ENCODE measurements at places on chromosomes 1 and 21.

DNA sequence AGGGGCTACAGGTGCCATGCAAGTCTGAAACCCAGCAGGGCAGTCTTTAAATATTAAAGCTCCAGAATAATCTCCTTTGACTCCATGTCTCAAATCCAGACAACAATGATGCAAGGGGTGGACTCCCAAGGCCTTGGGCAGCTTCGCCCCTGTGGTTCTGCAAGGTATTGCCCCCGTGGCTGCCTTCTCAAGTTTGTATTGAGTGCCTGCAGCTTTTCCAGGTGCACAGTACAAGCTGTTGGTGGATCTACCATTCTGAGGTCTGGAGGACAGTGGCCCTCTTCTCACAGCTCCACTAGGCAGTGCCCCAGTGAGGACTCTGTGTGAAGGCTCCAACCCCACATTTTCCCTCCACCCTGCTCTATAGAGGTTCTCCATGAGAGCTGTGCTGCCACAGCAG lies 3.7 kb upstream of the MROH9 start:
- no peak for DNase-seq

DNA sequence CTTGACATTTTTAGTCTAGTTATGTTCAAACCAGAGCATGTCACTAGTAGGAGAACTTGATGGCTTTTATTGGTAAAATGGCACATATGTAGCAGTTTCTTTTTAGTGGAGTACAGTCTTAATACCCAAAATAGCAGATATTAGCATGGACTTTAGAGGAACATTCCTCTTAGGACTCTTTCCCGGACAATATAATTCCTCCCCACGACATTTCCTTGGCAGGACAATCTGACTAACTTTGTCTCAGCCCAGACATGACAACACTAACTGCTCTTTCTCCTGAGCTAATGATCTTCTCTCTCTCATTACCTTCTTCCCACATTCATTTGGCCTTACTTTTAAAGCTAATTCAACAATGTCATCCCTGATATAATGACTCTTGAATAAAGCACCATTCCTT lies 62.5 kb downstream of the ADAMTS1 start:
- DNase-seq, result no peak

GRCh38 chr21:27570306-27570868 lies 603.5 kb upstream of the ADAMTS5 start:
- DNase-seq, result no peak

DNA sequence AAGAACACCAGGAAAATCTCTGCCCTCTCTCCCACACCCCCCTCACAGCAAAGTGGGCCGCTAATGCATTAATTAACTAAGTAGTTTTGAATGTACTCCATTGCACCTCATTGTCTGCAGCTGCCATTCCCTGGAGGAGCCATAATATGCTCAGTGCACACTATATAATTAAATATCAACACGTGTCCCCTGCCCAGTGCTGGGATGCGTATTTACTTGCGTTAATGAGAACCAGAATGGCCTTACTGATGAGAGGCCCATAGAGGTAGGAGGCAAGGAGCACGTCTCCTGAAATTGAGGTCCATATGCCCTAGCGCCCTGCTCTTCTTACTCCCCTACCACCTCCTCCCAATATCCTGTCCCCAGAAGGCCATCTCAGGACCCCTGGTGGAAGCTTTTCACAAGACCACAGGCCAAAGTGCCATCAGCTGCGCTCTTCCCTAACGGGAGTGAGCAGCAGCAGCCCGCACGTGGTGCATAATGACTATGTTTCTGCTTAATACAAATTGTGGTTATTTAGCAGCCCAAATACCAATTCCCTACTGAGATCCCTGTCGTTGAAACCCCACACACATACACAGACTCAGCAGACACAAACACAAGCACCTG lies 76.8 kb downstream of the PLXNA2 start:
- DNase-seq, result no peak

DNA sequence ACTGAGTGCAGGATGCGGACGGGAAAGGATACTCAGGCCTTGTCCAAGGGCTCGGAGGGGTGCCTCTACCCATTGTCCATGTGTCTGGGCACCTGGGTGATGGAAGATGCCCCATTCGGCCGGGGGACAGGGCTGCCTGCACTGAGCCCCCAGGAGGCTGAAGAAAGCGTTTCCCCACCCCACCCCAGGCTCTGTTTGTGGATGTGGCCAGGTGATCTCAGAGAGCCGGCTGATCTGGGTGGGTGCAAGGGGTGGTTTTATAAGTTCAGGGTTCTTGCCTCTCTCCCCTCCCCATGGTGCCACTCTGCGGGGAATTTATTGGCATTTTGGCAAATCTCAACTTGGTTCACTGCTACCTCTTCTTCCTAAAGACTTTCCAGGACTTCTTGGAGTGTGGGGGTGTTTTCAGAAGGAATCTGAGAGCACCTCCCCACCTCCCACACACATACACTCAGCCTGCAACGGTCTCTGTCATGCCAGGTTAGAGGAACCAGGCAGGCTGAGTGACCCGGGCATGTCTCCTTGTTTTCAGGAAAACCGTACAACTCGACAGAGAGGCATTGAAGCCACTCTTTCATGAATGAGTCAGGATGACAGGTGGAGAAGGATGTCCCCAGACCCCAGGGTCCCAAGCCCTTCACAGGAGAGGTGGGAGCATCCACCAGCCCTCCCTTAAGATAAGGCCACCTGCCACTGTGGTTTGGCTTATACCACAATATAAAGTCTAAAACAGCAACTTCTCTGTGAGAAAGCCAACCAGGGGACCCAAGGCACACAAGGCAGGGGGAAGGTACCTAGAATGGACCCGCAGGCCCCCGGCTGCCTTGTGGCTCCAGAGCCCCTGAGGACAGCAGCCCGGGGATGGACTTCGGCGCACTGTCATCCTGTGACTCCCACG lies 174.9 kb downstream of the ETS2 start:
- DNase-seq, result no peak

DNA sequence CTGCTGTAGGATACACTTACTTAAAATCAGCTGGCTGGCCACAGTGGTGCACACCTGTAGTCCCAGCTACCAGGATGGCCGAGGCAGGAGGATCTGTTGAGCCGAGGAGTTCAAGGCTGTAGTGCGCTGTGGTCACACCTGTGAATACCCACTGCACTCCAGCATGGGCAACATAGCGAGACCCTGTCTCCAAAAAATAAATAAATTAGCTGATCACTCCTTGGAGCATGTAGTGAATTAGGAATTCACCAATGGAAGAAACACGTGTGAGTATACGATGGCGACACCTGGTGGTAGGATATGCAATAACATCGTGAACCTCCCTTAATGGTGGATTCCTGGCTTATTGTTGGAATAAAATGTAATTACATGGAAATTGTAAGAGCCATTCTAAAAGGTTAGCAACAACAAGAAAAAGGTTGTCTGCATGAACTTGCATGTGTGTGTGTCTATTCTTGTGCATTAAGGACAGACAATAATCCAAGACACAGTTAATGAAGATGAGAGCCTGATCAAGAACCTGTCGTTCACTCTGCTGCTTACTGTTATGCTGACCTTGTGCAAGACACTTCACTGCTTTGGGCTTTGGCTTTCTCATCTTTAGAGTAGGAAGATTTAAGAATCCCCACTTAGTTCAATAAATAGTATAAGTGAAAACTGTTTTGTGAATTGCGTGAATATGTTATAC lies 38.6 kb upstream of the COX20 start:
- DNase-seq, result peak; percentile 46

DNA sequence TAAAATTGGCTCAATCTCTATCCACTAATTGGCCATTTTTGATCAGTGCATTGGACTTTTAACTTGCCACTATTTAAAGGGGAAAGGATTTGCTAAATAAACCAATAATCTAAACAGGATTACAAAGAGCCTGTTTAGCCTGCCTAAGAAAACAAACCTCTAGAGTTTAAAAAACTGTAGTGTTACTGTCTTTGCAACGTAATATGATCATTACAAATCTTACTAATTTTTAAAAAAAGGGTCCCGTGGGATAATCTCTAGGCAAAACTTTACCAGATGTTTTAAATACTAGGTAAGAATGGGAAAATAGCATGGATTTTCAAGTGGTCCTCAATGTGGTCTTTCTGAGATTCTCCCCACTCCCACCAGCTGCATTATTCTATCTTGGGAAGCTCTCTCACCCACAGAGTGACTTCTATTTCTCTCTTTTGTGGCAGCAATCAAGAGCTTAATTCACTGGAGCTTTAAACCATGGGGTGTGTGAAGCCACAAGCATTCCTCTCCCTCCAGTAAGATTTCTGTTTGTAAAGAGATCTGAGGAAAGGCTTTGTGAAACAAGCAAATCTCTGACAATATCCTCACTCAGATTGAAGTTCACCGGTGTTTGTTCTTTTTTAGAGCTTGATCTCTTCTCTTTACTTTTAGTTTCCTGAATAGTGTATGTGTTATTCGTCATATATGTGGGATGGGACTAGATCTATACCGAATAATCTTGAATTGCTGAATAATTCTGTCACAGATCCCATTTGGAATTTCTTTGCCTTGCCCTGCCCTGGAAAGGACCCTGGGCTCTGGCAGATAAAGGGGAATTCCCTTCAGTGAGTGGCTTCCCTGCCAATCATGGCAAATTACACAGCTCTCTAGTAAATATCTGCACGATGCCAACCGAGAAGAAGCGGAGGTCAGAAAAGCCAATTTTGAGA lies 132.2 kb downstream of the TLR5 start:
- no peak for DNase-seq

GRCh38 chr21:44477131-44477530 lies 21.8 kb downstream of the LRRC3 start:
- DNase-seq, result no peak

GRCh38 chr1:221575605-221576004 lies 166.3 kb downstream of the DUSP10 start:
- DNase-seq, result no peak

DNA sequence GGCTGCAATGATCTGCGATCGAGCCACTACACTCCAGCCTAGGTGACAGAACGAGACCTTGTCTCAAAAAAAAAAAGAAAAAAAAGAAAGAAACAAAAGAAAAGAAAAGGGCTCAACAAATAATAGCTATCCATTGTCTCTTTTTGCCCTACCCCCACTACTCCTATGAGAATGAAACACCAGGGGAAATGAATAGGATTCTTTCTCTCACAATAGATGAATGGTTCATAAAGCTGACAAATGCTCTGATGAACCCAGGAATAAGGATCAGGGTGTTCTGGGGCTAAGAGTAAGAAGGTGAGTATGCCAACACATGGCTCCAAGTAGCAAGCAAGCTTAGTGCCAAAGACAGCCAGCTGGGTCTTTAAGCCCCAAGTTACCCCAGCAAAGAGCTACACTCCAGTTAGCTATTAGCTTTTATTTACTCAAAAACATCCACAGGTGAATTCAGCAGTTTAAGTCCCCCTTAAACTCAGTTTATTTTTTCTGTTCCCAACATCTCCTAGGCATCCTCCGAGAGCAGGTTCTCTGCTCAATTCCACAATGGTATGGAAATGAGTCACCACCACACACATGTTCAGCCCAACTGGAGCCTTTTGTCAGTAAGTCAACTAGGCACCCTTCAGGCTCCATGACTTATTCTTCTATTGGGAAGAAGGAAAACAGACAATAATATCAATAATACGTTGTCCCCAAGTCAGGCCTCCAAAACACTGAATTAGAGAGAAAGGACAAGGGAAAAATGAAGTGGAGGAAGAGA lies 4.2 kb downstream of the ADORA3 start:
- no peak for DNase-seq

DNA sequence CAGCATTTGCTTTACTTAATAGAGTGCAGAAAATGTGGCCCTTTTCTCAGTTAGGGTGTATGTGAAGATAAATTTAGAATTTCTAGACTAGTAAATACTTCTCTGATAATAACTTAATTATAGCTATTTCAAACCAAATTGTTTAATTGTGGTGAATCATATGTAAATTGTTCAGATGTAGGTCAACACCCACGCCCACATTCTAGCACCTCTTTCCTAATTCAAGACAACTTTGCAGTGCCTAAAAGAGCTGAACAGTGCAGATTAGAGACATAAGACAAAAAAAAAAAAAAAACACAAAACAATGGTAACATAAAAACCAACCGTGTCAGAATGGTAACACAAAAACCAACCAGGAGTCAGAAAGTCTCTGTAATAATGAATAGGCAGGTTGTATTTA lies 758.3 kb downstream of the USP25 start:
- no peak for DNase-seq

- peak; percentile 55 for DNase-seq
Observed at GRCh38 chr1:31939484-31940329, 1.5 kb upstream of the PTP4A2 start.

DNA sequence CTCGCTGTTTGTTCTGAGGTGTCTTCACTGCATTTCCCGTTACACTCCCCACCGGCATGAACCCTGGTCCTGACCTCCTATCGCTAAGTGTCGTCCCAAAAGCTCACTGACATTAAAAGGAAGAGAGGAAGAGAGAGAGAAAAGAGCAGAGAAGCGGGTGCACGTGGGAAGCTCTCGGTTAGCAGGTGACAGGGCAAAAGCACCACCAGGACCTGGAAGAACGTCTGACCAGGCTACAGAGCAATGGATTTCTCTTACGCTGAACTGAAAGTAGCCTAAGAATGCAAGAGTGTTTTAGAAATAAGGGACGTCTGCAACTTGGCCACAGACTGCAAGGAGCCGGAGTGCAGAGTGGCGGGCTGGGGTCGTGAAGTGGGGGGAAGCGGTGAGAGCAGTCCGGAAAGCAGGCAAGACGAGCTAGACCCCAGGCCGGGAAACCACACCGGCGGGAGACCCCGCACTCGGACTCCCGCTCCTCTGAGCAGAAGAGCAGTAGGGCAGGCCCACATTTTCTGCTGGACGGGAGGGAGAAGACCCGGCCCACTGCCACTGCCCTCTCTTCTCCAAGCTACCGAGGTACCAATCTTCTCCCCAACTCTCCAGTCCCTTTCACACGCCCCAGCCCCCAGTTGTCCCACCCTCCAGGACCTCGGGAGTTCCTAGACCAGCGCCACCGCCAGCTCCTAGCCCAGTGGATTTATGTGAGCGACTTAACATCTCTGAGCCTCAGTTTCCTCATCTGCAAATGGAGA lies 8.3 kb upstream of the MPZL1 start:
- DNase-seq, result no peak

GRCh38 chr1:236768601-236769000 lies 26.5 kb upstream of the MTR start:
- DNase-seq, result no peak

- no peak for DNase-seq
Observed at GRCh38 chr21:16873176-16873575, 639.7 kb upstream of the CXADR start.

GRCh38 chr1:156259805-156260204 lies 11.9 kb upstream of the PAQR6 start:
- no peak for DNase-seq

GRCh38 chr1:177783051-177783450 lies 186.8 kb downstream of the SEC16B start:
- no peak for DNase-seq

DNA sequence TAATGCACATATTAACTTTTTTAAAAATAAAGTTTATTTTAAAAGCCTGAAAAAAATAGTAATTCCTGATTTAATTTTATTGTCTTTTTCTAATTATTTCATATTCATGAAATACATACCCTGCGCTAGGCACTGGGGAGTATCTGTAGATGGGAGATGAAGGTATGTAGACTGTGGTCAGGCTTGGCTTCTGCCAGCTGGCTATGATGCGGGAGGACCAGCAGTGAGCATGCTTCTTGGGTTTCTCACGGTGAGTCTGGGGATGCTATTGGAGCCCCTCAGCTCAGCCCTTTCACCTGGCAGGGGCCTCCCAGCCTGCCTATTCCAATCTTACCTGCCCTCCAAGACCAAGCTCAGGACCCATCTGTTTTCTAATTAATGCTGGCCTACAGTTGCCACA lies 138.4 kb downstream of the NOS1AP start:
- DNase-seq, result no peak

- DNase-seq, result no peak
Observed at GRCh38 chr1:15062479-15063099, 91.0 kb upstream of the TMEM51 start.
